ENCODE measurements at places on chromosomes 6 and 20.

DNA sequence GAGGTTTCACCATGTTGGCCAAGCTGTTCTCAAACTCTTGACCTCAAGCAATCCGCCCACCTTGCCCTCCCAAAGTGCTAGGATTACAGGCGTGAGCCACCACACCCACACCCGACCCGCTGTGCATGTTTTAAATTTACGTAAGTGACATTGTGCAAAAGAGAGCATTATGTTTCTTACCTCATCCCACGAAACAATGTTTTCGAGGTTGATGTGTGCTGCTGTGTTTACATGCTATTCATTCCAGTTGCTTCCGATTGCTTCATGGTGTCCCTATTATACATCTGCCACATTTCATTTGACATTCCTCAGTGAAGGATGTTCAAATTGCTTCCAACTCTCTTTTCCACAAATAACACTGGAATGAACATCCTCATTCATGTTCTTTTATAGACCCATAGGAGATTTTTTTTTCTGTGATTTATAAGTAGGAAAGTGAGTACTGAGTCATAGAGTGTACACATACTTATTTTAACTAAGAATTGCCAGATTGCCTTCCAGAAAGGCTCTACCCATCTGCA, 403.9 kb upstream of the JARID2 start:
- no peak for DNase-seq

GRCh38 chr6:147161974-147162495, 42.2 kb upstream of the STXBP5 start:
- DNase-seq, result no peak

- DNase-seq, result no peak
Observed at GRCh38 chr20:21338291-21338690, 35.2 kb downstream of the XRN2 start.

GRCh38 chr6:141809901-141810300, 322.8 kb upstream of the GJE1 start:
- DNase-seq, result no peak

GRCh38 chr6:153058909-153059308, 56.4 kb upstream of the MTRF1L start:
- no peak for DNase-seq

GRCh38 chr20:31936420-31936819, 15.4 kb downstream of the PDRG1 start:
- no peak for DNase-seq

DNA sequence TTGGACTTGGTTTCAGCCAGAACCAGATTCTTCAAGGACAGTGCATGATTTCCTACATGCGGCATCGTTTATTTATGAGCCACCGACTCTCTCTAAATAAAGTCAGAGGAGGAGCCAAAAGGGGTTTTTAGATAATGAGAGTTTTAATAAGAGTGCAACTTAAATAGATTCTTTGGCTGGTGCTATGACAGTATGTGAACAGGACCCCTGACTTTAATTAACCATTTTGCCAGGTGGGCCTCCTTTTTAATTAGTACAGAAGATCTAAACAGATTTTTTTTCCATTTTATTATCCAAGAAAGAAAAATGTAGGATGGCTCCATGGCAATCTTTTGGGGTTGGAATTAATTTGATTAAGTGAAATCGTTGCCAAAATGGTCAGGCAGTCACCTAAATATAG, 74.8 kb upstream of the INSM1 start:
- no peak for DNase-seq

- no peak for DNase-seq
Observed at GRCh38 chr20:20941468-20941889, 164.7 kb downstream of the LINC00237 start.

DNA sequence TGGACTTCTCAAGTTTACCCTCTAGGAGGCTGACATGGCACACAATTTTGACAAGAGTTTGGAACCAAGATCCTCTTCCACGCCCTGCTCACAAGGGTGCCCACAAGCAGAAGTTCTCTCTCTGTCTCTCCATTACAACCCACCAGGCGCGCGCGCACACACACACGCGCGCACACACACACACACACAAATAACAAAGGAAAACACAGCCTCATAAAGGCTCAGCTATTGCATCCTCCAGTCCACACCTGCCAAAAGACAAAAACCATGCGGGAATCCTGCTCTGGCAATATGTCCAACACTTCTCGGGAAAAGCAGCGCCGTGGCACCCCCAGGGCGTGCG, 870 bp downstream of the PAK5 start:
- DNase-seq, result no peak

DNA sequence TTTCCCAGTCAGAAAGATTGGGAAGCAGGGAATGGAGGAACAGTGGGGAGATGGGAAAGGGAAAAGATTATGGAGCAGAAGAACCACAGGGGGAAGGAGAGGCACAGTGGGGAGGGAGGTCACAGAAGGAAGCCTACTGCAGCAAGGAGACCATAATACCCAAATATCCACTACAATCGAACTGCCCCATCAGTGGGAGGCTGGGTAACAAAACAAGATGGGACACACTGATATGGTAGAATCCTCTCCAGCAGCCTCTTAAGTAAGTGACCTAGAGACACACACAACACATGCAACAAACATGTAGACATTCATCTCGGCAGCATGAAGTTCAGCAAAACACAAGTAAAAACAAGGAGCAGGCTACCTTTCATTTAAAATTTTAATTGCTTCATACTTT, 4.8 kb upstream of the FOXP4 start:
- no peak for DNase-seq

DNA sequence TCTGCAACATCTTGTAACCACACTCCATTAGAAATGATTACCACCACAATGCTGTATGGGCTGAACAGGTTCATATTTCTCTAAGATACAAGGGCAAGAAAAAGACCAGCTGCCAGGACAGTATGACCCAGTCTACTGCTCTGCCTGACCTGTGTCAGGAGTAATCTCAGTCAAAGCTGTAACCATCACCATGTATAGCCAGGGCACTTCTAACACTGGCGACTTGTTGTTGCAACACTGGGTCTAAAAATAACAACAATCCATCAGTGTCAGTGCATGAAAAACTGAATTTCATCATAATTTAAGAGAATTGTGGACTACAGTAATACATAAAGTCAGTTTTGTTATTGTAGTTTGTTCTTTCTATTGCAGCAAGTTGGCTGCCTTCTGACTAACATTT, 738.6 kb upstream of the ADGRB3 start:
- no peak for DNase-seq

- no peak for DNase-seq
Observed at GRCh38 chr6:111810294-111811131, 62.7 kb downstream of the FYN start.

GRCh38 chr20:32481311-32482142, 103.6 kb downstream of the NOL4L start:
- DNase-seq, result no peak

DNA sequence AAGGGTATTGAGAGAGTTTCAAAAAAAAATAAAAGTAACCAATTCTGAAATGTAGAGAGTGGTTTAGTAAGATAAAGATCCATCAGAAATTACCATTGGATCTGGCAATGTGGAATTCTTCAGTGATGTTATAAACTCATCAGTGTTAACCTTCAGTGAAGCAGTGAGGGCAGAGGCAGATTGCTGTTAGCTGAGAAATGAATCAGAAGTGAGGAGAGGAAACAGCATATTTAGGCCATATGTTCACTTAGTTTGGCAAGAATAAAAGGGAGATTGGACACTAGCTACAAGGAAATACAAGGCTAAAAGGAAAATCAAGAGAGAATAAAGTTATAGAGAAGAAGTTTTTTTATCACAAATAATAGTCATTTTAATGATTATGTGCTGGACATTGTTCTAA, 9.6 kb downstream of the KCNQ5 start:
- no peak for DNase-seq

- no peak for DNase-seq
Observed at GRCh38 chr20:22425344-22426295, 158.8 kb downstream of the FOXA2 start.

DNA sequence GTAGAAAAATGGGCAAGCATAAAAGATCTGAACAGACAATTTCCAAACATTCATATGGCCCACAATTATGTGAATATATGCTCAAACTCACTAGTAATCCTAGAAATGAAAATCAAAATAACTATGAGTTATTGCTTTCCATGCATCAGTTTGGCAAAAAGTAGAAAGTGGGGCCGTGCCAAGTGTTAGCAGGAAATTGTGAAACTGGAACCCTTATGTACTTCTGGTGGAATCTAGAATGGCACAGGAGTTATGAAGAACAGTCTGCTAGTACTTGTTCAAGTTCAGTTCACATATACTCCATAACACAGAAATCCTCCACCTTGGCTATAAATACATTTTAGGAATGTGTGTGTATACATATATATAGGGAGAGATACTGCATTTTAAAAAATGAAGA, 89.8 kb downstream of the EYA2 start:
- DNase-seq, result no peak

DNA sequence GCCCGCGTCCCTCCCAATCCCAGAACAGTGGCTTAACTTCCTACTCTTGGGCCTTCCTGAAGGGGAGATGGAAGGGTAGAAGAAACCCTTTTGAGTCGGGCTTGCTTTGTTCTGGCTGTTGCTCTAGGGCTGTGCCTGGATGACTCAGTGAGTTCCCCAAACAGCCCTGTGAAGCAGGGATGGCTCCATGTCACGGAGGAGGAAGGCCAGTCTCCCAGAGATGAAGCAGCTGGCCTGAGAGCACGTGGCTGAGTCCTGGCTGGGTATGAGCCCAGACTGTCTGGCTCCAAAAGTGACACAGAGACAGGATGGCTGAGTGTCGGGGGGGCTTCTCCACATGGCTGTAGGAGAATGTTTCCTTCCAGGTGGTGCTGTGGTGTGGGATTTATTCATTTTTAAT, 4.6 kb downstream of the SYTL3 start:
- no peak for DNase-seq

- DNase-seq, result no peak
Observed at GRCh38 chr6:155599561-155599960, 143.9 kb upstream of the NOX3 start.

GRCh38 chr20:2206957-2207769, 88.6 kb upstream of the TGM3 start:
- peak; percentile 70 for DNase-seq

- no peak for DNase-seq
Observed at GRCh38 chr6:24650365-24650764, 4.4 kb upstream of the KIAA0319 start.

DNA sequence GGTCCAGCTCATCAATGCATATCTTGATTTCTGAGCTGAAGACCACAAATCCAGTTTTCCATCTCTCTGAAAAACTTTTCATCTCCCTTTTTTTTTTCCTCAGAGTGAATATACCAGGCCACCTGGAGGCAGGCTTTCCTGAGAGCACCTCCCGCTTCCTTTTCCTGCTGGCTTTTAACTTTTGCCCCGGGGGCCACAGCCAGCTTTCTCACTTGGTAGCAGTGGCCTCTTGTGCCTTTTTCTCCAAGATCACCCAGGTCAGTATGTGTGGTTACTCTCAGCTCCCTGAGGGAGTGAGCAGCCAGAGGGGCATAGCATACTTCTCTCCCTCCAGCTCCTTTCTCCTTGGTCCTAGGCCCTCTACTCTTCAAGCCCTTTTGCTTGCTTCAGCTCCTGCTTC, at the start of gene BTN1A1:
Gene BTN1A1, plus strand, starts transcription at position 202 of the 400 bp plus-strand sequence. CDS start 984 bp downstream, outside the sequence.
- DNase-seq, result no peak

- no peak for DNase-seq
Observed at GRCh38 chr20:54276577-54277169, 68.8 kb downstream of the PFDN4 start.

DNA sequence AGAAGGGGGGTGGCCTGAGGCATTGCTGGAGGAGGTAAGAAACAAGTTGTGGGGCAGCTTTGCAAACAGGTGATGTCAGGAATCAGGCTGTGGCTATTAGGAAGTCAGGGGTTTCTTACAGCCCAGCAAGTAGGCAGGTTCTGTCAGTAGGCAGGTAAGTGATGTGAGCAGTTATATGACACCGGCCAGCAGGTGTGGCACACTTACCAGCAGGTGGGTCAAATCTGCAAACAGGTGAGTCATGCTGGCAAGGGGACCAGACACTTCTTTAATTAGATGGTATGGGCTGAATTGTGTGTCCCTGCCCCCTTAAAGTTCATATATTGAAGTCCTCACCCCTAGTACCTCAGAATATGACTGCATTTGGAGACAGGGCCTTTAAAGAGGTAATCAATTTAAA, 16.4 kb upstream of the ENPP4 start:
- no peak for DNase-seq

GRCh38 chr6:157187182-157188083, 135.9 kb downstream of the TMEM242 start:
- no peak for DNase-seq

DNA sequence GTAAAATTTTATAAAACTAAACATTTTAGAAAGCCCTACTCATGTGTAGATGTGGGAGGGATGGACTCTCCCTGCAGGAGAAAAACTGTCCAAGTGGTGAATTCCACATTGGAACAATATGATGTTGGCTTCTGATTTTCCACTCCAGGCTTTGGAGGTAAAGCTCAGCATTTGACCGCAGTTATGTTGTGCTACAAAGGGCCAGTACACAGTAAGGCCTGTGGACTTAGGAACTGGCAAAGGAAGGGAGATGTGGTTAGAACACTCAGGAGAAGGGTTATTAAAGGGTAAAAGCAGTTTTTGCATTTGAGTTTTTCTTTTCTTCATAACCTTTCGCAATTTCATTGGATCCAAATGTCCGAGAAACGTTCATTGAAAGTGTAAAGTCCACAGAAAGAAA, 150.3 kb upstream of the SASH1 start:
- no peak for DNase-seq

GRCh38 chr6:134288538-134289203, 29.2 kb downstream of the SGK1 start:
- no peak for DNase-seq

DNA sequence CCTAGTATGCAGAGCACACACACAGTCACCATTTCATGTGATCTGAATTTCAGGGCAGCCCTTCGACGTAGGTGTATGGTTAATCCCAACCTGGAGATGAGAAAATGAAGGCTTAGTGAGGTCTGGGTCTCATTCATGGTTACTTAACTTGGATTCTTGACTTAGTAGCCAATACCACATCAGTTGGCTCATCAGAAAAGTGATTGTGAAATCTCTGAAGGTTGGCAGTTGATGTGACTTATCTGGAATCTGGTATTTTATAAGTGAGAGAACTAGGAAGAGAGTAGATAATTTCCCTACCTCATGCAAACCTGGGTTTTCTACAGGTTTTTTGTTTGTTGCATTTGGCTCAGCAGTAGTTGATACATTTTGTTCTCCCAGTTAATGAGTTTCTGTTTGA, 123.7 kb downstream of the CCDC170 start:
- DNase-seq, result no peak

DNA sequence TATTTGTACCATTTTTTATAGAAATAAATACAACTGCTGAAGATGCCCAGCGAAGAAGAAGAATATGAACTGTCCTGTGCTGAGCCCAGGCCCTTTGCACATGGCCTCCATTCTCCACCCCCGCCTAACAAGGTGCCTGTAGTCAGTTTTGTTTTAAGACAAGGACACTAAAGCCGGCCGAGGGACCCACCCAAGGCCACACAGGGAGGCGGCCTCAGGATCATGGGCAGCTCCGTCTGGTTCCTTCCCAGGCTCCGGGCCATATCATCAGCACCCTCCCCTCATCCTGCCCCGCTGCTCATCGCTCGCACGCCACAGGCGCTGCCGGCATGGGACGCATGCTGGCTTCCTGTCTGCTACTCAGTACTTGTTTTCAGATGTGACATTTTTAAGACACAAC, 21.3 kb downstream of the PSMG4 start:
- peak; percentile 26 for DNase-seq

GRCh38 chr6:36804563-36804962, 34.7 kb downstream of the CPNE5 start:
- no peak for DNase-seq

- DNase-seq, result no peak
Observed at GRCh38 chr6:34096814-34097213, 49.1 kb downstream of the GRM4 start.

Data from activated CD4-positive, CD25-positive, alpha-beta regulatory T cell treated with anti-CD3 and anti-CD28 coated beads, Interleukin-2, amount 50 U/mL, for 72 hours (primary cell).